GM23248 (cell line): ENCODE measurements at places on chromosomes 12 and 14. TPM values are rescaled to one million over a fixed set of nuclear protein-coding genes. Genes with fewer than 3 reads are reported as not detected.

RNFT2 gene
- polyA plus RNA-seq: 0.24 and 0.33 TPM in 2 replicates

ZNF385A gene
- 2.9 and 3.1 TPM in 2 replicates for polyA plus RNA-seq

DNA sequence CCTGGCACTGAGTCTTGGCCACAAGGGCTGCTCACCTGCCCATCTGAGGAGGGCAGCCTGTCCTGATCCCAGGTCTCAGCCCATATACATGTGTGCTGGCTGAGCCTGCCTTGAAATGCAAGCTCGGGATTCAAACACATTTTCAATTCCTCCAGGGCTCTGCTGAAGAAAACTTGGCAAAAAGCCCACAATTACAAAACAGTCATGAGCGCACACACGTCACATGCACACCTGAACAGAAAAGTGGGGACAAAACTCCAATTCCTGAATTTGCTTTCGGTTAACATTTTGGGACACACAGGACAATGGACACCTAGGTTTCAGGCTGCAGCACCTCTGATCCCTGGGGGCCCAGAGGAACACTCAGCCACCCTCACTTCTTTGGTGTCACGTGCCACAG lies 113.9 kb downstream of the RBM19 start:
- no peaks in the 10 kb centered on the region for H3K27me3 ChIP-seq
- no peak overlapping the region for H3K27ac ChIP-seq
- H3K4me3 ChIP-seq: no peak overlapping the region
- no peak for DNase-seq
- no peaks in the 10 kb centered on the region for H3K4me1 ChIP-seq

DNA sequence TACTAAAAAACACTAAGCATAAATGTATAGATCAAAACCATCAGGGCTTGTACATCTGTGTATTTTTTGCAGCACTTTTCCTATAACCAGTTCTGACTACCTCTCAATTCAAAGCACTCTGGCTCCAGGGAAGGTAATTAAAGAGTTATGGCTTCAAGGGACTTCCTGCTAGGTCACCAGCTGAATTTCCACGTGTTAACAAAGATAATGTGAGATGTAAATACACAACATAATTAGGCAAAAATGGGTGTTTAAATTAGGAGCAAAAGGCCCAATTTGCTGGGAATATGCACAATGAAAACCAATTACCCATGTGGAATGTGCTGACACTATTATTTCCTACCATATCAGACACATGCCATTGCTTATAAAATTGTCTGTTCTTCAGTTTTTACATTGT lies 513.4 kb upstream of the FLRT2 start:
- H3K27me3 ChIP-seq: no peaks in the 10 kb centered on the region
- H3K27ac ChIP-seq: no peak overlapping the region
- H3K4me1 ChIP-seq: no peaks in the 10 kb centered on the region
- H3K36me3 ChIP-seq: no peaks in the 10 kb centered on the region
- no peak overlapping the region for H3K4me3 ChIP-seq
